CD4-positive, alpha-beta T cell treated with Interferon gamma for 1 hour (primary cell): ENCODE measurements at places on chromosomes 4 and X.

DNA sequence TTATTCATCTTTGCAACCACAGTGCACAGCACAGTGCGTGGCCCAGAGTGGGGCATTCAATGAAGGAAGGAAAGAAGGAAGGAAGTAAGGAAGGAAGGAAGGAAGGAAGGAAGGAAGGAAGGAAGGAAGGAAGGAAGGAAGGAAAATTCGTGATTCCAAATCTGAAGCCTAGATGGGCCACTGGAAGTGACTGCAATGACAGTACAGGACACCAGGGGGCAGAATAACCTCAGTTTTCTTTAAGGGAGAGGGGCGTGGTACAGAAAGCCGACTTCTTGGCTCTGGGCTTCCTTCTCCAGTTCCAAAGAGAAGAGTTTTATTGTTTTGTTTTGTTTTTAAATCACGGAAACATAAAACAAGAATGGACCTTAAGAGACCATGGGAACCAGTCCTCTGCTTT is 47.8 kb downstream of the APLN start:
- DNase-seq: peak; percentile 44

- no peak for DNase-seq
These were observed 43.9 kb upstream of the NEIL3 start for GRCh38 chr4:177265729-177266128.

- DNase-seq: no peak
These were observed 655.8 kb downstream of the ZNF674 start for GRCh38 chrX:45889471-45889870.

GRCh38 chr4:109007976-109008375 is 245.1 kb upstream of the ETNPPL start:
- DNase-seq: no peak

DNA sequence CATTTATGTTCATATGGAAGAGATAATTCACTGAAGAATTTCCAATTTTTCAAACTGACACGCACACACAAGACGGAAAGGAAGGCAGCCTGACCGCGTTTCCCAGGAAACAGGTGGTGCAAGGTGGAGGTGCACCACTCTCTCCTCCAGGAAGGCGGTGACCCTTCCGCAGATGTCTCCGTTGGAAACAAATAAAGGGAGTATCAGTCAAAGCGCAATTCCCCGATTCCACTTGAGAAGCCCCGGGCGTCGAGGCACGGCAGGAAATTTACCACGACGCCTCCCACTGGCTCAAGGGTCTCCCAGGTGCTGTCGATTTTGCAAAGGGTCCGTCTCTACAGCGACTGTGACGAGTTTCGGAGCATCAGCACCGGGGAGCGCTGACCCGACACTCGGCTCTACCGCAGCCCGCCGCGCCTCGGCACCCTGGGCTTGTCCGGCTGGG is 770 bp upstream of the TIGD2 start:
- no peak for DNase-seq

DNA sequence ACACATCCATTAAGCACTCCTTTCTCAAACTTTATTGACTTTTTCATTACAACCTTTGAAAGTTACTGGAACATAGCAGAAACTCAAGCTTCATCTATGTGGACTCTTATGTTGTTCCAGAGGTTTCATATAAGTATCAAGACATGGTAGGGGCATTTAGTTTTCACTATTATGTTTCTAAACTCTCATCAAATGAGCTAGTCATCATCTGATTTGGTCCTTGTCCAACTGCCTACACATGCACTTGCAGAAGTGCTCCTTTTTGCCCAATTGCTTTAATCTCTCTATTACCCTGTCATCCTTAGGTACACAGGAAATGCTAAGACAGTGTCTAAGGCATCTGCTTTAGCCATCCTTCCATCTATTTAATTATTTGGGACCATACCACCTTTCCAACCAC is 42.2 kb upstream of the EPGN start:
- no peak for DNase-seq

- peak; percentile 39 for DNase-seq
These were observed 68.3 kb upstream of the PGM2 start for GRCh38 chr4:37758226-37758625.

DNA sequence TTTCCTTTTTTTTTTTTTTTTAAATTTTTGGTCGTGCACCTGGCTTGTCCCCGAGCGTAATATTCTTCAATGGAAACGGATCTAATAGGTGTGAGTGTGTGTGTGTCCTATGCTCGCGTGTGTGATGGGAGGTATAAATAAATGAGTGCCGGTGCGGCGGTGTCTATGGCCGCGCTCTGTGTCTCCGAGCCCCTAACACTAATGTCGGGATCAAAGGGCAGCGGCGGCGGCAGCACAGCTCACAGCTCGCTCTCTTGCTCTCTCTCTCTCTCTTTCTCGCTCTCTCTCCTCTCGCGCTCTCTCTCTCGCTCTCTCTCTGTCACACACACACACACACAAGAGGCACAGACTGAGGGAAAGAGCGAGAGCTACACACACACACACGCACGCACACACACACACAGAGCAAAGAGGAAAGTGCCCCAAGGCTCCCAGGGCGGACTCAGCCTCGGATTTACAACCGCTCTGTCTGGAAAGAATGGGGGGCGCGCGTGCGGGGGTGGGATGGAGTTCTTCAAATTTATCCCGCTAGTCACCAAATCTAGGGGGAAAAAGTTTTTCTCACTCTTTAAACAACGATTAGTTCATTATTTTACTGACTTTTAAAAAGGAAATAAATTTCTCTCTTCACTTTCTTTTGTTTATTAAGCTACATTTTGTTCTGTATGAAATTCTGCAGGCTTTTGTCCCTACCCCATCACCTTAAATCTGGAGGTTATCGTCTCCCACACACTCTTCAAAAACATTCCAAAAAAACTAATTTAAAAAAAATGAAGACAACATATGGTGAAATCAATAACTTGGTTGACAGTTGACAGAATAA is at the start of gene ZNF827:
Gene ZNF827 (minus strand): TSS at position 206 of the 823 bp plus-strand sequence. CDS start 416 bp downstream, outside the sequence.
- peak; percentile 81 for DNase-seq

DNA sequence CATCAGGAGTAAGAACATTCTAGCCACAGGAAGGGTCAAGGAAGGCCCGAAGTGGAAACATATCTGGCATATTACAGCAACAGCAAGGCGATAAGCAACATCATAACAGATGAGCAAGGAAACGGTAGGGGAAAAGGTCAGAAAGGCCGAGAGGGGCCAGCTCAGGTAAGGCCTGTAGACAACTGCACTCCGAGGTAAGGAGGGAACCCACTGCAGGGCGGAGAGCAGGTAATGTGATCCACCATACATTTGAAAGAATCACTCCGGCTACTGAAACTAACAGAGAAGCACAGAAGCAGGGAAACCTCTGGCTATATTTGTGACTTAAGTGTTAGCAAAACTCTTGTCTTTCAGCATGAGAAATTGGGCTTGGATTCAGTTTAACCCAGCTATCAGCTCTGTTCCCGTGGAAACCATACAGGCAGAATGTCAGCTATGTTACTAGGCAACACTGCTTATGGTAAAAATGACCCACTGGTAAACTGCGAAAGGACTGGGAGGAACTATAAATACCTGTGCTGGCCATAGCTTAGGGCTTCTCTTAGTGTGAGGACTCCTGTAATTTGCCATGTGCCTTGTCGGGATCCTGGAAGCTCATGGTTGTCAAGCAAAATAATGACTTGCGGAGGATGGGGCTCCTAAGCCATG is 31.0 kb downstream of the FRYL start:
- DNase-seq: no peak

- no peak for DNase-seq
These were observed 67.4 kb downstream of the CRMP1 start for GRCh38 chr4:5825321-5826041.

DNA sequence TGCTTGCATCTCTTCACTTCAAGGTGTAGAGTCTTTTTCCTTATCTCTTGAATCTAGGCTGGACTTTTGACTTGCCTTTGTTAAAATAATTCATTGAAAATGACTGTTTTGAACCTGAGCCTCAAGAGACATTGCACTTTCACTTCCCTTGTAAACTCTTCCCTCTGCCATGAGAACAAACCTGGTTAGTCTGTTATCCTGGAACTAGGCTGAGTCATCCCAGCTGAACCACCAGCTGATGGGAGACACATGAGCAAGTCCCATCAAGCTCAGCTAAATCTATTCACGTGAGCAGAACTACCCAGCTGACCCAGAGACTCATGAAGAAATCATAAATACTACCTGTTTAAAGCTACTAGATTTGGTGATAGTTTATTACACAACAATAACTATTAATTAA is 202.3 kb upstream of the CENPE start:
- DNase-seq: no peak

GRCh38 chr4:55722132-55722531 is 86.0 kb upstream of the NMU start:
- DNase-seq: no peak

- no peak for DNase-seq
These were observed 23.7 kb downstream of the FAM193A start for GRCh38 chr4:2560167-2560566.

DNA sequence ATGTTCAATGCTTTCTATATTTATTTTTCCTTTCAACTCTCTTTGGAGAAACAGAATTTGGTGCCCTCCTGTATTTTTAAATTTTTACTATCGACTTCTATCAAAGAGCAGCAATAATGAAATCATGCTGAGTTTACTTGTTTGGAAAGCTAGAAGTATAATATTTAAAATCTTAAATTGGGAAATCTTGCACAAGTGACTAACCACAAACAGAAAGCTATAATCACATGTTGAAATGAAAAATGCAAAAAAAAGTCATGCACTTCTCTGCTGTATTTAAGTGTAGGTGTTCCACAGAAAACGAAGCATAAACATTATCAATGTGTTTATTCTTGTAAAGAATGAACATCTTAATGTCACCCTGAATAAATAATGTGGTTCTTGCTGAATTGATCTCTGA is 306.1 kb downstream of the PCDH18 start:
- DNase-seq: no peak

DNA sequence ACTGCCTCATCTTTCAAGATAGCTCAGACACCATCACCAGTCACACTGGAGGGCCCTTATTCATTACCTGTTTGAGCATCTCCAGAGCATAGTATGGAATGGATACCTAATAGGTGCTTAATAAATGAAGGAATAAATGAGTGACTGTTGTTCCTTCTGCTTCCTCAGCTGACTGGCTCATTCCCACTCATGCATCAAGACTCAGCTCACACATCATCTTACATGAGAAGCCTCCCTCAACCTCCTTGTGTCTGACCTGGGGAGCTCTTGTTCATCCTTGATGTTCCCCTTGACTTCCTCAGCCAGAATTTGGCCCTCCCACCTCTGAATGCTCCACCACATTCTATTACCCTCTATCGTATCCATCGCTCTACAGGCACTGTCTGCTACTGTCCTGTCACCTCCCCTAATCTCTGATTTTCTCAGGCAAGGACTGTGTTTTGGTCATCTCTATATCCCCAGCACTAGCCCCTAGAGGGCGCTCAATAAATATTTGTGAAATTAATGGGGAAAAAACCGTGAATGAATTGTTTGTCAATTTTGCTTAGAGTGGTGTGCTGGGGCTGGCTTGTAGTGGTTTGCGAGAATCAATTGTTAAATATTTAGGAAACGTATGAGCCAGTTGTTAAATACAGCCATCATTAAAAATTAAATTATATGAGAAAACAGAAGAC is 88.3 kb downstream of the NHSL2 start:
- DNase-seq: no peak

- DNase-seq: no peak
These were observed 633.3 kb downstream of the ANKRD50 start for GRCh38 chr4:124079174-124079780.

DNA sequence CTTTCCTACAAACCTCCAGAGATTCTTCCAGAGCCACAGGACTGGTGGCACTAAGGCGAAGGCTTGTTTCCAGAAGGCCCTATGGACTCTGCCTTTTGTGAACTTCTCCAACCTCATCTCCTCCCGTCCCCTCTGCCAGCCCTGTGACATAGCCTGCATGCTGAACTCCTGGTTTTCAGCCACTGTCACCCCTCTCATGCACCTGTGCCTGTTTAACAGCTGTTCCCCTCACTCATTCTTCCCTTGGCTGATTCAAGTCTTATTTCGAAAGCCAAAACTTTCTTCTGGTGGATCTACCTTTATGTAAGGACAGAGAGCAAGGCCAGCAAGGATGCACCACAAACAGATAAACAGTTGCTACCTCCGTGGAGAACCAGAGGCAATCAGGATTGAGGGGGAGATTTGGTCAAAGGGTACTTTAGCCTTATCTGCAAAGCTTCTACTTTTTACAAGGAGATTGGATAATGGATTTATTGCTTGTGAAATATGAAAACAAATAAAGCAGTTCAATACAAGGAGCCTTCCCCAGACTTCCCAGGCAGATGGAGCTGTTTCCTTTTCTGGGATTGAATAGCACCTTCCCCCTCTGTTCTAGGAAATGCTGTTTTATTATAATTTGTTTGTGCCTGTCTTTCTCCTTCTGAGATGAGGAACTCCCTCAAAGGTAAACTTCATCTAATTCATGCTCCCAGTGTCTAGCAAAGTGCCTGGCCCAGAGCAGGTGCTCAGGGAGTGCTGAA is 5.7 kb downstream of the CITED1 start:
- no peak for DNase-seq

DNA sequence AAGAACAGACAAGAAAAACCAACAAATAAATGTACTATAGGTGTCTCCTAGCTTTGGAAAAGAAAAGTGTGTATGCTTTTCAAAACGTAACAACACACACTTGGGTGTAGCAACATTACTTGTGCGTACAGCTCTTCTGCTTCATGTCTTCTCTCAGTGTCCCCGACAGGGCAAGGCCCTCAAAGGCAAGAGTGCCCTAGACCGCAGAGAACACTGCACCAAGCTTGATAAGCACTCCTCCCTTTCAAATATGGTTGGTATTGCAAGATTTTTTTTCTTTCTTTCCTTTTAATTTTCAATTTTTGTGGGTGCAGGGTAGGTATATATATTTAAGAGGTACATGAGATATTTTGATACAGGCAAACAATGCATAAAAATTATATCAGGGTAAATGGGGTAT is 106.8 kb downstream of the EIF4E start:
- DNase-seq: no peak

DNA sequence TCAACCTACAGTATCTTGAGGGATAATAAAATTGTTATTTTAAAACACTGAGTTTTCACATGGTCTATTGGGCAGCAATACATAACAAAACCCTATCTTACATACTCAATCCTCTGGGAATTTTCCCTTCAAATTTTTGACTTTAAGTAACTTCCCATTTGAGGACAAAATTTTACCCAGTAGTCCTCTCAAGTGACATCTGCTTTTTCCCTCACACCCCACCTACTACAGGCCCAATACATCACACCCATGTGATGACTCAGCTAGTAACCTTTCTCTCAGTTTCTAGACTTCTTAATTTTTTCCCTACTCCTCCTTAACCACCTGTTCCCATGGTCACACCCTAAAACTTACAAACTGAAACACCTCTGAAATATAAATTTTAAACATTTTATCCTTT is 12.2 kb upstream of the RAP1GDS1 start:
- no peak for DNase-seq

DNA sequence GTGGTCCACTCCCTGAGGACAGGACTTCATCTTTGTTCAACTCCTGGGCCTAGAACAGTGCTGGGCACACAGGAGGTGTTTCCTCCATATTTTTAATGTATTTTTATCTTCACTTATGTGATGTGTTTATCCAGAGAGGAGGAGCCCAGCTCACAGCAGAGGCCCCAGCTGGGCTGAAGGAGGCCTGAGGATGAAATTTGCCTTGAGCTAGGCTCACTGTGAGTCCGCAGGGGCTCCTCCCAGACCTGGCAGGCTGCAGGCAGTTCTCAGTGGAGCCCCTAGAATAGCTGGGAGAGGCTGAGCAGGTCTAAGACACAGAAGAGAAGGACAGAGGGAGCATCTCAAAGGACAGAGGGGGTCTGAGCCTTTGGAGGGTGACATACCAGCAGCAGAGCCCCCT is 26.8 kb downstream of the C4orf50 start:
- no peak for DNase-seq
